ENCODE measurements at places on chromosomes 16 and 17.

GRCh38 chr16:53785044-53785443, 81.1 kb downstream of the FTO start:
- peak; percentile 22 for DNase-seq

GRCh38 chr17:77076124-77076830, 64.5 kb upstream of the SEC14L1 start:
- no peak for DNase-seq

GRCh38 chr17:28347261-28347891, 10.0 kb downstream of the POLDIP2 start:
- DNase-seq, result no peak

GRCh38 chr17:61450641-61451537, 1.3 kb upstream of the TBX4 start:
- DNase-seq, result no peak

DNA sequence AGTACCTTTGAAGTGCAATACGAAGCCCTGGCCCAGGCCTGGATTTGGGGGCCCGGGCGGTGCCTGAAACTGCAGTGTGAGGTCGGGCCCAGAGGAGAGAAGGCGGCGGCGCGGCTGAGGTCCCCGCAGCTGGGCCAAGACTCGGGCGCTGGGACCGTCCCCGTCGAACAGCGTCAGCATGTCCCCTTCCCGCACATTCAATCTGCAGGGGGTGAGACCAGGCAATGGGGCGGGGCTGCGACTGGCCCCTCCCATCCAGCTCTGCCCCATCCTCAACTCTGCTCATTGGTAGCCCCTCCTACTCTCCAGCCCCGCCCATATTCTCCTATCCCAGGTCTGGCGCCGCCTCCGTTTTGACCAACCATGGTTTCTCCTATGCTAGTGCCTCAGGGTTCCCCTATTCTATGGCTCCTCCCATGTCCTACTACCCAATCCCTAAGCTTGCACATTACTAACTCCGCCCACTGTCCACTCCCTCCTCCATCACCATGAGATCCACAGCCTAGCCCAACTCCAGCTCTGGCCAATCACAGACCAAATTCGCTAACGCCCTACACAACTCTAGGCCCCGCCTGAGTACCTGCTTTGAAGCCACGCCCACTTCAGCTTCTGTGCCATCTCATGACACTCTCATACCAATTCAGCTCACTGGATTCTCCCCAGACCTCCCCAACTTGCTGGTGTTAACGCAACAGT, 14.4 kb upstream of the CDIPT start:
- DNase-seq, result no peak

GRCh38 chr16:56860226-56861020, 4.6 kb upstream of the SLC12A3 start:
- no peak for DNase-seq

All from NCI-H2171 (cell line).